ENCODE measurements at places on chromosomes 6 and 20. TPM values are rescaled to one million over a fixed set of nuclear protein-coding genes. Genes with fewer than 3 reads are reported as not detected.

GRCh38 chr6:7656355-7656754 lies 66.4 kb downstream of the SNRNP48 start:
- DNase-seq, result no peak

GRCh38 chr20:50343490-50344179 lies 153.0 kb downstream of the CEBPB start:
- DNase-seq, result no peak

DNA sequence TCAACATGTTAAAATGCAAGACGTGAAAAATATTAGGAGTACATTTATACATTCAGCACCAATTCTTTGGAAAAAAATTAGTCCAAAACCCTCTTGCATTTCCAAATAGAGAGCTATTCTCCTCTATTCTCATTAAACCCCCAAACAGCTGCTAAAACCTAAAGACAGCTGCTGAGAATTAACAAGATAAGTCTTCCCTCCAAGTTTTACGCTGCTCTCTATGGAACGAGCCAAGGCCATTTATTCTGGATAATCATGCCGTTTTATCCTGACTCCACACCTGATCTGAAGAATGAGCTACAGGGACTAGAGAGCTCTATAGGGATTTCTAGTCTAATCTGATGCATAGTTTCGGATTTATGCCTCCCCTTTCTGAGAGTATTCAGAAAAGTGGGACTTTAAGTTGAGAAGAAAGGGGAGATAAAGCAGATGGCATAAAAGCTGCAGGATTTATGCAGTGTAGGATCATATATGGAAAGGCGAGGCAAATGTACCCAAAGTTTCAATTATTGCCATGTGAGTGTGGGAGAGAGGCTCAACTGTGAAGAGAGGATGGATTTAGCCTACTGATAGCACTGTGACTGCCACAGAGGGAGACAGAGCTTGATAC lies 64.7 kb upstream of the HS3ST5 start:
- no peak for DNase-seq

GRCh38 chr20:7031222-7031621 lies 263.7 kb downstream of the BMP2 start:
- DNase-seq, result no peak

Gene SLC22A3
- total RNA-seq, result 2.2 TPM

DNA sequence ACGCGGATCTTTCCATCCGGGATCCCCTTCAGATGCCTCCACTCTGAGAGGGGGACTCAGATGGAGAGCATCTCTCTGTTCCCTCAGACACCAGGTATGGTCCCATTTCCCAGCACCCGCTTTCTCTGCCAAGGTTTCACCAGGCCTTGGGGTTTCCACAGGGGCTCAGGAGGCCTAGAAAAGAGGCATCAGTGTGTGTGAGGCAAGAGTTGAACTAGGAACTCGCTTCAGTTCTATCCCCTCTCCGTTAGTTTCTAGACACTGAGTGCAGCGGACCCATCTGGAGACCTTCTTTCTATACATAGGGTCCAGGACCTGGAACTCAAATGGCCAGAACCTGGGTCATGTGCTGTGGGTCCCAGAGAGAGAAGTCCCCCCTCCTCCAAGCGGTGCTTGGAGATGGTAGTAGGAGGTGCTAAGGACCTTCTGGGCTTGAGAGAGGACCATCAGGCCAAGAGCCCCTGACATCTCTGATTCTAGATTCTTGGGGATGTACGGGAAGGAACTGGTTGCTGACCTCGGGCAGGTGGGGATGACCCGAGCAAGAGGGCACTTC lies 2.1 kb downstream of the SLC12A5 start:
- no peak for DNase-seq
